ENCODE measurements at places on chromosomes 3 and 15. TPM values are rescaled to one million over a fixed set of nuclear protein-coding genes. Genes with fewer than 3 reads are reported as not detected.
A peak's percentile ranks its signal among the peaks of the same experiment; 100 is the strongest.

DNA sequence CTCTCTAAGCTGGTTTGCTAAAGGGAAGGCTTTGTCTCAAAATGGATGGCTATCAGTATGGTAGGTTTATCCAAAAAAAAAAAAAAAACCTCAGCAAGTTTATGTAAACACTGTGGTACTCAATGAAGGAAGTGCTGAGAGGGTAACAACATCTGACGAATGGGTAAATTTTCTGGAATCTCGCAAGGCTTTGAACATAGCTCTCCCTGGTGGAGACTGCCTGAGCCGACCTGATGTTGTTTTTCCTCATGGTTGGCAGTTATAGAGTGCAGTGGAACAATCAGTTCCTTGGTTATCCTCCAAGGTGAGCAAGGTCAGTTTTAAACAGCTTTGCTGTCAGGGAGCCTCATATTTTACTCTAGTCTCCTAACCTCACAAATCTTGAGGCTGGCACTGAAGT is 94.6 kb downstream of the ZPLD1 start:
- no peaks in the 10 kb centered on the region for H3K27me3 ChIP-seq
- peak; percentile 7 for DNase-seq
- H3K4me1 ChIP-seq = no peaks in the 10 kb centered on the region
- H3K27ac ChIP-seq = no peak overlapping the region
- H3K4me3 ChIP-seq = no peak overlapping the region

- H3K27ac ChIP-seq = no peak overlapping the region
- H3K4me3 ChIP-seq = no peak overlapping the region
- no peak for DNase-seq
- peaks cover 23% of the 10 kb centered on the region for H3K4me1 ChIP-seq
- H3K27me3 ChIP-seq = no peaks in the 10 kb centered on the region
Observed at GRCh38 chr3:39137435-39137936, 15.9 kb downstream of the CSRNP1 start.

- no peak overlapping the region for H3K4me3 ChIP-seq
- peaks cover 14% of the 10 kb centered on the region for H3K27me3 ChIP-seq
- H3K36me3 ChIP-seq = no peaks in the 10 kb centered on the region
Observed at GRCh38 chr15:101543926-101544612, 54.6 kb upstream of the PCSK6 start.

DNA sequence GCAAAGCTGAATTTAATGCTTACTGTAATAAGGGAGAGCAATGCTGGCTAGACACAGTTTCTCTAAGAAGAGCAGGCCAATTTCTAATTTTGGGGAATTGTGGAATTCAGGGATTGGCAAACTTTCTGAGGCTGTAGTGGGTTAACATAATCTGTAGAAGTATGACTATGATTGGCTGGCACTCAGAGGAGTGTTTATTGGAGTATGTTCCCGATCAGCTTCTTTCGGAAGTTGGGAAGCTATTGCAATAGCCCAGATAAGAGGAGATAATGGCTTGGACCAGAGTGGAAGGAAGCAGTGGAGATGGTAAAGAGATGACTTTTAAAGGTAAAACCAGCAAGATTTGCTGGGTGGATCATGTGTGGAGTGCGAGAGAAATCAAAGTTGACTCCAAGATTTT is 19.4 kb downstream of the TMOD3 start:
- no peaks in the 10 kb centered on the region for H3K36me3 ChIP-seq

GRCh38 chr15:65329984-65330735 is 25.7 kb downstream of the RNU5B-1 start:
- DNase-seq = no peak
- no peak overlapping the region for H3K4me3 ChIP-seq
- H3K4me1 ChIP-seq = no peaks in the 10 kb centered on the region

DNA sequence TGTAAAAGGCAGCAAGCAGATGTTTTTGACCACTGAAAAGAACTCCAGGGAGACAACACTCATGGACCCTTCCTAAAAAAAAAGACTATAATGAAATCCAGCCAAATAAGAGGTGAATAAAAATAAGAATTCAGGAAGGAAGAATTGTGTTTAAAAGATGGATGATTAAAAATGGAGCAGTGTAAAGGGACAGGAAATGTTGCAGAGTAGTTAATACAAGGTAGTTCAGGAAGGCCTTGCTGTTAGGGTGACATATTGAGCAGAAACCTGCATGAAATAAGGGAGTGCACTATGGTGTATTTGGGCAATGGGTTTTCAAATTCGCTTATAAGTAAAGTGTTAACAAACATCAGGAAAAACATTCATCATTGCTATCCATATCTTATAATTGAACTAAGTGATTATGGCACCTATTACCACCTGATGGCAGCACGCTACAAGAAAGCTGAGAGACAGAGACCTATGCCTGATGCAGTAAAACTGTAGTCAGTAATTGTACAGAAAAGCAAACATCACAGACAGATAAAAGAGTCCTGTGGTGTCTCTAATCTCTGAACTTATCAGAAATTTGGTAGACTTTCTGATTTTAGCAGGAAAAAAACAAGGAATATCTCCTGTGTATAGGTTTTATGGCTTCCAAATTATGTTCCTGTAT is 5.8 kb upstream of the DBR1 start:
- no peaks in the 10 kb centered on the region for H3K36me3 ChIP-seq
- H3K27me3 ChIP-seq = peaks cover 6% of the 10 kb centered on the region
- no peaks in the 10 kb centered on the region for H3K4me1 ChIP-seq

- no peaks in the 10 kb centered on the region for H3K4me1 ChIP-seq
- DNase-seq = no peak
- no peak overlapping the region for H3K4me3 ChIP-seq
- H3K36me3 ChIP-seq = no peaks in the 10 kb centered on the region
Observed at GRCh38 chr3:14839236-14839635, 20.5 kb downstream of the FGD5 start.

CCDC33 gene
- not detected for total RNA-seq

DNA sequence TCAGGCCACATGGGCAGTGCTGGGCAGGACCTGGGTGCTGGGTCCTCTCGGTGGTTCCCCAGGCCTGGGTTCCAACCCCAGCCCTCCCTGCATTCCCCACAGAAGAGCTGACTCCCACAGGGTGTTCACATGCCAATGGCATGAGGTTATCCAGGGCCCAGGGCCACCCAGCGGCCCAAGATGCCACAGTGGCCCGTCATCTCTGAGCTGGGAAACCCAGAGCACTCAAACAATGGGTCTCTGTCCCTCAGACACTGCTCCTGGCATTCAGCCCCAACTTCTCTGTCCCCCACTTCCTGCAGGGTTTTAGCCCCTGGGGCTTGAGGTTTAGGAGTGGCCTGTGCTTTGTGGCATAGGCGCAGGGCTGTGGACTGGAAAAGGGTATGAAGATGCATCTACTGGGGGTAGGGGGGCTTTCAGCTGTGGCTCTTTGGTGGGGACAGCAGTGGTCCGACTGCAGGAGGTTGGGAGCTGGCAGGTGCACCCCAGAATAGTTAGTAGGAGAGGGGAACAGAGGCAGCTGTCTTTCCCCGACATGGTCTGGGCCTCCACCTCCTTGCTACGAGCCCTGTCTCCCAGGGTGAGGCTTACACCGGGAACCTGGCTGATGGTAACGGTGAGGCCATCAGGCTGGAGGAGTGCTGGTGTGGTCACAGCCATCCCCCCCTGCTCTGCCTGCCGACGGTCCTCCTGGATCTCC is 1.7 kb downstream of the CCDC9B start:
- H3K36me3 ChIP-seq = peaks cover 19% of the 10 kb centered on the region
- H3K4me3 ChIP-seq = peak overlapping the region; percentile 45
- no peaks in the 10 kb centered on the region for H3K27me3 ChIP-seq

DNA sequence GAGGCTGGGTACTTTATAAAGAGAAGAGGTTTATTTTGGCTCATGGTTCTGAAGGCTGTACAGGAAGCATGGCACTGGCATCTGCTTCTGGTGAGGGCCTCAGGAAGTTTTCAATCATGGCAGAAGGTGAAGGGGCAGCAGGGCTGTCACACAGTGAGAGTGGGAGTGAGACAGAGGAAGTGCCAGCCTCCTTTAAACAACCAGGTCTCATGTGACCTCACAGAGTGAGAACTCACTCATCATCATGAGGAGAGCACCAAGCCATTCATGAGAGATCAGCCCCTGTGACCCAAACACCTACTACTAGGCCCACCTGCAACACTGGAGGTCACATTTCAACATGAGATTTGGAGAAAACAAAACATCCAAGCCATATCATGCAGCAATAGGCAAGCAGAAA is 9.3 kb upstream of the RFTN1 start:
- no peak overlapping the region for H3K4me3 ChIP-seq
- peaks cover 5% of the 10 kb centered on the region for H3K27me3 ChIP-seq
- DNase-seq = no peak
- no peaks in the 10 kb centered on the region for H3K36me3 ChIP-seq
- H3K4me1 ChIP-seq = no peaks in the 10 kb centered on the region
- H3K27ac ChIP-seq = no peak overlapping the region

DNA sequence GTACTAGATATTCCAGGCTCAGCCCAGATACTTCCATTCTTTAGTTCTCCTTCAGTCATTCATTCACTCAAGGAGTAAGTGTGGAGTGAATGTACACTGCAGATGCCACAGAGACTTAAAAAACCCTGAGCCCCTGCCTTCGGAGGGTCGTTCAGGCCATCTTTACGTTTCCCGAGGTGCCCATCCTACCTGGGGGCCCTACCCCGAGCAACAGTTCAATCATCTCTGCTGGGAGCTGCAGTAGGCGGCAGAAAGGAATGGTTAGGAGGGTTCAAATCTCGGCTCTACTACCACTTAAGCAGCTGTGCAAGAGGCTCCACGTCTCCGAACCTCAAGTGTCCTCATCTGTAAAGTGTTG is 613 bp downstream of the SEC13 start:
- peaks cover 28% of the 10 kb centered on the region for H3K36me3 ChIP-seq
- DNase-seq = no peak
- H3K27ac ChIP-seq = peak overlapping the region; percentile 92
- H3K27me3 ChIP-seq = peaks cover 12% of the 10 kb centered on the region
- peak overlapping the region; percentile 75 for H3K4me3 ChIP-seq

TICRR gene
- total RNA-seq = 3.0 TPM

LRTM1 gene
- not detected for total RNA-seq

GRCh38 chr3:180836766-180837165 is 75.7 kb upstream of the FXR1 start:
- no peaks in the 10 kb centered on the region for H3K27me3 ChIP-seq
- no peak for DNase-seq
- H3K27ac ChIP-seq = no peak overlapping the region
- H3K4me3 ChIP-seq = no peak overlapping the region
- H3K36me3 ChIP-seq = no peaks in the 10 kb centered on the region

QRICH1 gene
- 62.7 TPM for total RNA-seq

DNA sequence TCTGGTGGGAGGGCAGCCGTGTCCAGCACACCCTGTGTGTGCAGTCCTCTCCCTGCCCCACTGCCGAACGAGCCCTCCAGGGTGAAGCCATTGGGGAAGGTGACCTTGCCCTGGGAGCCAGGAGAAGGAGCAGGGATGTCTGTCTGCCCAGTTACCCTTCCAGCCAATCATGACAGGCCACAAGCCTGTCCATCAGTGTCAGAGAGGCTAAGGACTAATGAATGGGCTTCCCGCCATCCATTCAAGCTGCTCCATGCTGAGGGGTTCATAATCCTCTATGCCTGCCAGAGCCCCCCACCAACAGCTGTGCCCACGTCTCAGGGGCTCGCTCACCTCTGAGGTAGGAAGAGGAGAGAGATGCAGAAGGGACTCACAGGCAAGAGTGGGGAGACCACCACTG is 15.2 kb downstream of the ALS2CL start:
- H3K27ac ChIP-seq = no peak overlapping the region
- DNase-seq = no peak
- no peaks in the 10 kb centered on the region for H3K27me3 ChIP-seq
- H3K4me3 ChIP-seq = no peak overlapping the region
- peaks cover 2% of the 10 kb centered on the region for H3K4me1 ChIP-seq

DNA sequence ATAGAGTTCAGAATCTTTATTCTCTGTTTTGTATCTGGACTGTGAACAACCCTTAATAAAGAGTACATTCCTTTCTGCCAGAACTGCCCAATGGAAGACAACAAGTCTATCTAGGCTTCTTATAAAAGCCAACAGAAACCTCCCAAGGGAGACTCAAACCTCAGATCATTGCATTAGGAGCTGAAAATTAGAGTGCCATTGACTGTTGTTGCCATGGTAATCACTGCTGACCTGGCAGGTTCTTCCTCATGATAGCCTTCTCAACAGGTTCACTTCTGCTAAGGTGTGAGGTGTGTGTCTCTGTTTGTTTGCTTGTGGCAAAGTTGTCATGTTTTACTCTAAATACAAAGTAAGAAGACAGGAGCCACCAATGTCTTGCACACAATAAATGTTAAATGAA is 79.2 kb downstream of the TMEM108 start:
- DNase-seq = no peak
- no peaks in the 10 kb centered on the region for H3K27me3 ChIP-seq
- no peaks in the 10 kb centered on the region for H3K36me3 ChIP-seq
- H3K27ac ChIP-seq = no peak overlapping the region

GP5 gene
- total RNA-seq = under 0.01 TPM

GRCh38 chr3:127458696-127459604 is 131.6 kb downstream of the TPRA1 start:
- H3K4me1 ChIP-seq = no peaks in the 10 kb centered on the region
- no peaks in the 10 kb centered on the region for H3K36me3 ChIP-seq
- no peak overlapping the region for H3K4me3 ChIP-seq
- no peak for DNase-seq
- H3K27ac ChIP-seq = no peak overlapping the region
- peaks cover 21% of the 10 kb centered on the region for H3K27me3 ChIP-seq

DNA sequence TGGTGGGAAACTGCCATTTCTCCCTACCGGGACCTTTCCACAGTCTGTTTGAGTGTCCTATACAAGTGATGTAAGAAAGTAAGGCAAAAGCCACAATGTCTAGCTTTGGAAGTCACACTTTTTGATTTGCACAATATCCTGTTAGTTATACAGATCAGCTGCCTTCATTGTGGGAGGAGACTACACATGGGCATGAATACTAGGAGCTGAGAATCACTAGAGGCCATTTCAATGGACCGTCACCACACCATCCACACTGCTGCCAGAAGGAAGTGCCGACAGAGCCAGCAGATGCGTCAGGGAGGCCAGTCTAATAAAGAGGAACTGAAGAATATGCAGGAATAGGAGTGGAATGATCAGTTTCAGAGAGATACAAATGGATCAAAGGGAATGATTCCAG is 65.8 kb downstream of the SCN11A start:
- H3K4me1 ChIP-seq = peaks cover 24% of the 10 kb centered on the region
- H3K27ac ChIP-seq = peak overlapping the region; percentile 22
- no peak for DNase-seq
- H3K27me3 ChIP-seq = no peaks in the 10 kb centered on the region
